Activated CD8-positive, alpha-beta memory T cell treated with anti-CD3 and anti-CD28 coated beads for 48 hours (primary cell): ENCODE measurements at places on chromosomes 6 and 20.

DNA sequence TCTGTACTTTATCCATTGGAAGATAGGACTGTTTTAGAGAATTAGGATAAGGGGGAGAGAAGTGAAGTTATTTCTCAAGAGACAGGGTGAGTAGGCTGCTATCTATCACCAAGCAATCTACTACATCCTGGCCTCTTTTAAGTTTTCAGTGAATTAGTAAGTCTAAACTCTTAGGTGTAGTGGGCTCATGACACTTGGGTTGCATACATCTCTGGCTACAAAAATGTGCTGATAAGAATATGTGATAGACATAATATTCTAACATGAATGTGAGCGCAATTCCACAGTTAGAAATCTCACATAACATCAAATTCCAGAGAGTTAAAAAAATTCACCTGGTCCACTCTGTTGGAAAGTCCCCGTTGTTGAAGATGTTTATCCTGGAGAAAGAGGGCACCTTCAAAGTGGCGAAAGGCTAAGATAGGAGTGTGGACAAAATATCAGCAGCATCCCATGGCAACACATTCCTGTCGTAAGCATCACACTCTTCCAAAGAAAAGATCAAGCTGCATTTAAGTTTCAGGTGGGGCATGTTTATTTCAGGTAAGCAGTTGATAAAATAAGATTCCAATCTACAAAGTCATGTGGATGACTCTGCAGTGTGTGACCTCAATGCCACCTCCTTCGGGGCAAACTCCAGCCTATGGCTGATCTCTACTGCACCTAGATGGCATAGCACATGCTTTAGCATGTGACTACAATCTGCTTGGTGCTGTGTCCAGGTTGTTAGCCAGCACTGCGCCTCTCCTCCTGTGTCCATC is 111.7 kb upstream of the NEDD9 start:
- DNase-seq = no peak

DNA sequence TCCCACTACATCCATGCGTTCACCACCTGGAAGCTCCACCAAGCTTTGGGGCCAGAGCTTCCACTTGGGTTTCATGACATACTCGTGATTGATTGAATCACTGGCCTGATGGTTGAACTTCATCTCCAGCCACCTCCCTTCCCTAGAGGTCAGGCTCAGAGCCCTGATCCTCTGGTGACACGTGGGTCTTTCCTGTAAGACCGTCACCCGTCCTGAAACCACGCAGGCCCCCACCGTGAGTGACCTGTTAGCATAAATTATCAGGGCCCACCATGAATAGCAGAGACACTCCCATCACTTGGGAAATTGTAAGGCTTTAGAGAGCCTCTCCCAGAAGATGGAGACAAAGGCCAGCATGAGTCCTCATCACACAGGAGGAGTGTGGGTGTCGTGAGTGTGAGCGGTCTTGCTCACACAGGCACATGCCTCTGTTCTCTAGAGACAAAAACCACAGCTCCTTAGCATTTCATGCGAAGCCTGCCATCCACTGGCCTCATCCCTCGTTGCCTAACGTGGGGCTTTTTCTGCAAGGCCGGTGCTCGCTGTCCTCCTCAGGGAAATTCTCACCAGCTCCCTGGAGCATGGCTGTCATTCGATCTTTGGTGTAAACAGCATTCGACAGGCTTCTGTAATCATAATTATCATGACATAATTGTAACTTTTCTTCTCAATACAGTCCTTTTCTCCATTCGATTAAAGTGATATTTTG is 65.1 kb upstream of the DUSP22 start:
- DNase-seq = no peak

- no peak for DNase-seq
Observed at GRCh38 chr20:4427940-4428586, 293.6 kb upstream of the PRND start.

DNA sequence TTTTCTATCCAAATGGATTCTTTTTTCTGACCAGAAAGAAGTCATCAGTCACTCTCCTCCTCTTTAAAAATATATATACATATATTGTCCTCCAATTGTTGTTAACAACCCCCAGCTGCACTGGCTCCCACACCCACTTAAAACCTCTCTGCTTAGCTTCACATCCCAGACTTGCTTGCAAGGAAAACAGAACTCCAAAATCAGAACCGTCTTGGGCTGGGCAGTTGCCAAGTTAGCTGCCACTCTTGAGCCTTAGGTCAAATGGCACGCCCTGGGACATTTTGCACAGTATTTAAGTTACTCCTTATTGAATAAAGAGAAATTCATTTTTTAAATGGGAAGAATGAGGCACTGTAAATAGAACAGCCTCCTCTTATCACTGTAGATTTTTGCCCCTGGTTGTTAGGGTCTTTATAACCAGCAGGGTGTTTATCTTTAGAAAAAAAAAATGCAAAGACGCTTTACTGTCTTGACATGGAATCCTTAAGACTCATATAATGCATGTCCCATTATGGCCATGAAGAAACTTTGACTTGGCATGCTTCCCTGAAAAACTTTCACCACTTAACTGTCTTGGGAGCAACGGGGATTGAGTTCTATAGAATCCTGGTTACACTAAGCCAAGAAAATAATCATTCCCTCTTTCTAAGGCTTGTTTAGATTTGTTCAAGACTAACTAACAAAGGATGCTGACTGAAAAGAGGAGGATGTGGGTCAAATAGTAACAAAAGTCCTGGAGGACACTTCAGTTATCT is 204.5 kb downstream of the ISM1 start:
- no peak for DNase-seq

- no peak for DNase-seq
Observed at GRCh38 chr20:62734881-62735280, 26.2 kb downstream of the NTSR1 start.
